ENCODE measurements at places on chromosomes 5 and 9.
A peak's percentile ranks its signal among the peaks of the same experiment; 100 is the strongest.

GRCh38 chr5:78534905-78535200, 113.7 kb downstream of the LHFPL2 start:
- no peak for DNase-seq

GRCh38 chr5:137101544-137101943, 397.6 kb downstream of the SPOCK1 start:
- no peak for DNase-seq

DNA sequence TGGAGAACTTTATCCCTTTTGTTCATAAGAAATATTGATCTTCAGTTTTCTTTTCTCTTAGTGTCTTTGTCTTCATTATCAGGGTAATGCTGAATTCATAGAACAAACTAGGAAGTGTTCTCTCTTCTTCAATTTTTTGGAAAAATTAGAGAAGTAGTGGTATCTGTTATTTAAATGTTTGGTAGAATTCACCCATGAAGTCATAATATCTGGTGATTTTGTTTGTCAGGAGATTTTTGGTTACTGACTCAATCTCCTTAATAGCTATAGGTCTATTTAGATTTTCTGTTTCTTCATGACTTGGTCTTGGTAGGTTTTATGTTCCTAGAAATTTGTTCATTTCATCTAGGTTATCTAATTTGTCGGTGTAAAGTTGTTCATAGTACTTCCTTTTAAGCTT, 45.4 kb upstream of the STARD4 start:
- DNase-seq = no peak

GRCh38 chr5:178675922-178676321, 49.1 kb upstream of the CLK4 start:
- DNase-seq = no peak

- no peak for DNase-seq
Measured at GRCh38 chr5:126358525-126358924, 64.7 kb upstream of the GRAMD2B start.

GRCh38 chr9:106334081-106334480, 528.9 kb upstream of the ZNF462 start:
- DNase-seq = no peak

DNA sequence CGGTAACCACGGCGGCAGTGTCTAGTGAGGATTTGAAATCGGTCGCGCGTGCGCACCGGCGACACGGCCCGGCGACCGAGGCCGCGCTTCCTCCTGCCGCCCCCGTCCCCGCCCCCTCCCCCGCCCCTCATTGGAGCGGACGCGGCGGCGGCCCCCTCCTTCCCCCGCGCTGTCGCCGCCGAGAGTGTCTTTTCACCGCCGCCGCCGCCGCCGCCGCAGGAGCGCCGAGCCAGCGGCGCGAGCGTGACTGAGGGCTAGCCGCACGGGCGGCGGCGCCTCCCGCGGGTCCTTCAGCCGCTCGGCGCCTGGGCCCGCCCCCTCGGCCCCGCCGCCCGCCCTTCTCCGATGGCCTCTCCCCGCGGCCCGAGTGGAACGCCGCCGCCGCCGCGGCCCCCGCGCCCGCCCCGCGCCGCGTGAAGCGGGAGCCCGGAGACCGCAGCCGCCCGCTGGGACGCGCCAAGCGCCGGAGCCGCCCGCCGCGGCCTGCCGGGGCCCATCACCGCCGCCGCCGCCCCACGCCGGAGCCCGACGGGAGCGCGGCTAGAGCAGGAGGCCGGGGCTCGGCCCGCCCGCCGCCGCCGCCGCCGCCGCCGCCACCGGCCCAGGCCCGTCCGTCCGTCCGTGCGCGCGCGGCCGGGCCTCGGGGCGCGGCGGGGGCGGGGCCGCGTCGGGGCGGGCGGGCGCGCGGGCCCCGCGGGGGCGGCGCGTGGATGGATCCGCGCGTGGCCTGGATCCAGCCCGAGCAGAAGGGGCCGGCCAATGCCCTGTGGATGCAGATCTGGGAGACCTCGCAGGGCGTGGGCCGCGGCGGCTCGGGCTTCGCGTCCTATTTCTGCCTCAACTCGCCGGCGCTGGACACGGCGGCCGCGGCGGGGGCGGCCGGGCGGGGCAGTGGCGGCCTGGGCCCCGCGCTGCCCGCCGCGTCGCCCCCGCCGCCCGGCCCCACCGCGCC, at the start of gene TENT4A:
TSS of gene TENT4A (plus strand) at position 159 of the 952 bp plus-strand sequence. CDS start at position 711, 552 bp downstream.
- no peak for DNase-seq

- peak; percentile 73 for DNase-seq
Measured at GRCh38 chr5:55102348-55102747, at the start of gene GZMA. TSS of gene GZMA (plus strand) at chr5:55102646. CDS start at chr5:55102683, 37 bp downstream.

GRCh38 chr5:39714036-39714698, 289.4 kb upstream of the DAB2 start:
- DNase-seq = peak; percentile 46

GRCh38 chr5:167786871-167787578, 504.4 kb upstream of the WWC1 start:
- DNase-seq = no peak

- no peak for DNase-seq
Measured at GRCh38 chr9:104514901-104515300, 10.8 kb downstream of the OR13F1 start.

DNA sequence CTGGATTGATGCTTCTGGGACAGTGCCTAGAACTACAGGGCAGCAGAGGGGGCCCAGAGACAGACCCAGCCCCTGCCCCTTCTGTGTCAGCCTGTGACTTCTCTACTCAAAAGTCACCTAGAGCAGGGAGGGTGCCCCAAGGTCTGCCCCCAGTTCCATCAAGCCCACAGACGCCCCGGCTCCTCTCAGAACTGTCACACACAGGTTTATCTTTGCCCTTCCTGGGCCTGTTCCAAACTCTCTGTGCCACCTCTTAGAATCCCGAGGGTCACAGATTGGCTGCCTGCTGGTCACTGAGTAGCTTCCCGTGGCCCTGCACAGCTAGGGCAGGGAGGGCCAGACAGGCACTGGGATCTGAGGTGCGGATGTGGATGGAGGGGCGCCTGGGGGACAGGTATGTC, 1.7 kb downstream of the RGS14 start:
- no peak for DNase-seq

GRCh38 chr5:93894601-93895354, 153.4 kb upstream of the POU5F2 start:
- no peak for DNase-seq

GRCh38 chr5:77194762-77195161, 15.7 kb upstream of the PDE8B start:
- DNase-seq = no peak

DNA sequence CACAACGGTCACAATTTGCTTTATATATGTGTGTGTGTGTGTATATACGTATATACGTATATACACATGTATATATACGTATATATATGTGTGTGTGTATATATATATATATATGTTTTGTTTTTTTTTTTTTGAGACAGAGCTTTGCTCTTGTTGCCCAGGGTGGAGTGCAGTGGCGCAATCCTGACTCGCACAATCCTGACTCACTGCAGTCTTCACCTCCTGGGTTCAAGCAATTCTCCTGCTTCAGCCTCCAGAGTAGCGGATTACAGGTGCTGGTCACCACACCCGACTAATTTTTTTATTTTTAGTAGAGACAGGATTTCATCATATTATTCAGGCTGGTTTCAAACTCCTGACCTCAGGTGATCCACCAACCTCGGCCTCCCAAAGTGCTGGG, 3.1 kb downstream of the RNF38 start:
- no peak for DNase-seq

GRCh38 chr5:14252793-14253192, 109.7 kb downstream of the TRIO start:
- no peak for DNase-seq

GRCh38 chr5:6493681-6494454, 45.2 kb downstream of the UBE2QL1 start:
- DNase-seq = no peak

GRCh38 chr5:36418152-36418979, 116.7 kb upstream of the RANBP3L start:
- DNase-seq = no peak

GRCh38 chr9:130171226-130172148, 717 bp upstream of the NCS1 start:
- no peak for DNase-seq

DNA sequence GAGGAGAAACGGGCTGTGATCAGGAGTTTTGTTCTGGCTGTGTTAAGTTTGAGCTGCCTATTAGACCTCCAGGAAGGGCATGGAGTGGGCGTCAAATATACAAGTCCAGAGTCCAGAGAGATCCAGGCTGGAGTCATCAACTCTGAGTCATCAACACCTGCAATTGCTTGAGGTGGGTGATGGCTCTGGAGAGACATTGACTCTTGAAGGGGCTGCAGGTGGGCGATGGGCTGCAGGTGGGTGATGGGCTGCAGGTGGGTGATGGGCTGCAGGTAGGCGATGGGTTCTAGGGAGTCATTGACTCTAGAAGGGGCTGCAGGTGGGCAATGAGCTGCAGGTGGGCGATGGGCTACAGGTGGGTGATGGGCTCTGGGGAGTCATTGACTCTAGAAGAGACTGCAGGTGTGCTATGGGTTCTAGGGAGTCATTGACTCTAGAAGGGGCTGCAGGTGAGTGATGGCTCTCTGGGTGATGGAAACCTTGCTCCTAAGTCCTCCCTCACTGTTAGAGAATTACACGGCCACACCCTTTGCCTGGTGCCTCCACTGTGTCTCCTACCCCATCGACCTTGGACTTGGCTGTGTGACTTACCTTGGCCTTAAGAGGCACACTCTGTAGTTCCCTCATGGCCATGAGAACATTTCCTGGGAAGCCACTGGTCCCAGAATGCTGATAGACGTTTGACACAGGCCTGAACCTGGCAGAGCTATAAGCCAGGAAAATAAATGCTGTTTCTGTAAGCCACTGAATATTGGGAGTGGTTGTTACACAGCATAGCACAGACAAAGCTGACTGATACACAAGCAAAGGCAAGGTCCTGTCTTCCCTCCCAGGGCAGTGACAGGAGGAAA, 10.4 kb upstream of the FIBCD1 start:
- DNase-seq = no peak

- DNase-seq = no peak
Measured at GRCh38 chr5:15393146-15393545, 106.8 kb upstream of the FBXL7 start.
